ENCODE measurements at places on chromosomes 7 and 10. TPM values are rescaled to one million over a fixed set of nuclear protein-coding genes. Genes with fewer than 3 reads are reported as not detected.

DNA sequence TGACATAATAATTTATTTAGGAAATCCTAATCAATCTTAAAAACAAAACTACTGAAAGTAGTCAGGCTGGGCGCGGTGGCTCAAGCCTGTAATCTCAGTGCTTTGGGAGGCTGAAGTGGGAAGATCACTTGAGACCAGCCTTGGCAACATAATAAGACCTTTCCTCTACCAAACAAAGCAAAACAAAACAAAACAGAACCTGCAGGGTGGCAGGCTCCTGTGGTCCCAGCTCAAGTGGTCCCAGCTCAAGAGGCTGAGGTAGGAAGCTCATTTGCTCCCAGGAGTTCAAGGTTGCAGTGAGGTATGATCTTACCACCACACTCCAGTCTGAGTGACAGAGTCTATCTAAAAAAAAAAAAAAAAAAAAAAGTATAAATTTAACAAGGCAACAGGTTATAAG, 748.0 kb downstream of the CNTNAP2 start:
- DNase-seq: no peak

DNA sequence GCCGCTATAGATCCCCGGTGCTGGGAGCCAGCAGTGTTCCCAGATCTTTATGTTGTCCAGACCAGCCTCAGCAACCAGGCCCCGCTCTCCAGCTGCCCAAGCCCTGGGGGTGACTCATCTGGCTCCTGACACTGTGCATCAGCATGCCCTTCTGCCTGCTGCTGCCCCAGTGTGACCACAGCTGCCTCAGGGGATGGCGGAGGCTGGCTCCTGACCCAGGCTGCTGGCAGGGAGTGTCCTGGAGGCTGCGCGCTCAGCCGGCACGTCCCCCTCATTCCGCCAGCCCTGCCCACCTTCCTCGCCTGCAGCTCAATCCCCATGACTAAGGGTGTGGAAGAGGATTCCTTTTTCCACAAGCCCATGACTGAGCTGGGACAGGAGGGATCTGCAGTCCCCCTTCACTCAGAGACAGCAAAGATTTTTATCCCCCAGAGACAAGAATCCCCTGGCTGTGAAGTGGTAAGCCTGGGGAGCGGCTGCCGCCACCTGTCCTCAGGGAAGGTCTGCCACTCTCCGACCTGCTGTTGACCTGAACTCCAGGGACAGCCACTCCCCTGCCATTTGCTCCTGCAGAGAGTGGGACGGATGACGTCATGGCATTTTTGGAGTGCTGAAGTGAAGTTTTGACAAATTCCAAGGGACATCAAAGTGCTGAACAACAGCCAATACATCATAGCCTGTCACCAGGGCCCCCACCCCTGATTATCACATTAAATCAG, 182.8 kb upstream of the BMPER start:
- DNase-seq: no peak

Gene CFTR
- 95.2 TPM for total RNA-seq

- no peak for DNase-seq
Observed at GRCh38 chr10:103574097-103575061, 80.9 kb downstream of the NEURL1 start.

DNA sequence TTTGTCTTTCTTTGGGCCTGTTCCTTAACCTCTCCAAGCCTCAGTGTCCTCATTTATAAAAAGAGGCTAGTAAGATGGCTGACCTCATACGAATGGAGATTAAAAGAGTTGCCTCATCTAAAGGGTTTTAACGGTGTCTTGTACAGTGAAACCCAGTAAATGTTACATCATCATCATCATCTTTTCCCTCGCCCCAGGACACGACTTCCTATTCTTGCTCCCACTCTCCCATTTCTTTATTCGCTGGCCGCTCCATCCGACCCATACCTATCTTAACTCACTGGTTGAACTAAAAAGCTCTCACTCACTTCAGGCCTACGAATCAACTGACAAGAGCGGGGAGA, 554 bp downstream of the FRA10AC1 start:
- no peak for DNase-seq

- no peak for DNase-seq
Observed at GRCh38 chr7:5657901-5658300, 123.6 kb downstream of the RNF216 start.

Gene UTF1
- not detected for total RNA-seq

DNA sequence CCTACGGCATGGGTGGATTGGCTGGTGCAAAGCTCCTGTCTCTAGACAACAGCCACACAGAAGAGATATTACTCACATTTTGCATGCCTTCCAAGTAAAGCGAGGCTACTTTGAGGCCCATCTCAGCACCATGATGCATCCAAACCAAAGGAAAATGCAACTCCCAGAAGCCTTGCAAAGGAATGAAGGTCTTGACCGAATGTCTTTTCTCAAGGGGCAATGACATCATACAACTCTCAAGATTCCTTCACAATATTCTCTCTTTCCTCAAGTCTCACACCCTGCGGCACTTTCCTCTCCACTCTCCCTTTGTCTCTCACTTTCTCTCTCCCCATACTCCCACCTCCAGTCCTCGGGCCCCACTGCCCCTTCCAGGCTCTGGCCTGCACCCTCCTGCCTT, 44.8 kb upstream of the CPXM2 start:
- no peak for DNase-seq

DNA sequence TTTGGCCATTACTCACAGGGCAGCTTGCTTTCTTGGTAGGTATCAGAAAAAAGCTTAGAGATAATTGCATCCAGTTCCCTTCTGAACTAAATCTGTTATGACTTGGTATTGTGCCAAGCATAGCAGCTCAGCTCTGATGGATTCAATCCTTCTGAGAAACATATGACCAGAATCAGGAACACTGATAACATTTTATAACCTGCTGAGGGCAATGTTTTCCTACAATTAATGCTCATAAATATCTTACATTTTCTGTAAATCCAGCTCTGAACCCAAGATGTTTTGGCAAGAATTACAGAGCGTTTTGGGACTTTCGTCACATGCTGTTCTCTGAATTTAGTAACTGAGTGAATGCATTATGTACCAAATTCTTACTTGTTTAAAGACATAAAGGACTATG, 167.8 kb downstream of the KIF20B start:
- DNase-seq: no peak

- DNase-seq: no peak
Observed at GRCh38 chr7:31408140-31408729, 67.7 kb upstream of the NEUROD6 start.

GRCh38 chr7:127858915-127859189, 172.4 kb downstream of the LRRC4 start:
- no peak for DNase-seq

DNA sequence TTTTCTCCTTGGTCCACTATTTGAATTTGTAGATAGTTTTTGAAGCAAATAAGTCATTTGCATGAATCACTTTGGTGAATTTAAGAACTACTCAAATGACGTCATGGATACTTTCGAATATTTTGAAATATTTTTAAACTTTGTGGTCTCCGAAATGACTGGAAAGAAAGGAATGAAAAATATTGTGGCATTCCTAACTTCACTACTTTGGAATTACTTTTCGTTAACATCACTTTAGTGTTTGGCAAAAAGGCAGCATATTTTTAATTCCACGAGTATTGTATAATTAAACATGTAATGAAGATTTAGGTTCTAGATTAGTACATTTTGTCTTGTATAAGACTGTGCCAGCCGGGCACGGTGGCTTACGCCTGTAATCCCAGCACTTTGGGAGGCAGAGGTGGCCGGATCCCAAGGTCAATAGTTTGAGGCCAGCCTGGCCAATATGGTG, 35.3 kb upstream of the ZRANB1 start:
- no peak for DNase-seq

DNA sequence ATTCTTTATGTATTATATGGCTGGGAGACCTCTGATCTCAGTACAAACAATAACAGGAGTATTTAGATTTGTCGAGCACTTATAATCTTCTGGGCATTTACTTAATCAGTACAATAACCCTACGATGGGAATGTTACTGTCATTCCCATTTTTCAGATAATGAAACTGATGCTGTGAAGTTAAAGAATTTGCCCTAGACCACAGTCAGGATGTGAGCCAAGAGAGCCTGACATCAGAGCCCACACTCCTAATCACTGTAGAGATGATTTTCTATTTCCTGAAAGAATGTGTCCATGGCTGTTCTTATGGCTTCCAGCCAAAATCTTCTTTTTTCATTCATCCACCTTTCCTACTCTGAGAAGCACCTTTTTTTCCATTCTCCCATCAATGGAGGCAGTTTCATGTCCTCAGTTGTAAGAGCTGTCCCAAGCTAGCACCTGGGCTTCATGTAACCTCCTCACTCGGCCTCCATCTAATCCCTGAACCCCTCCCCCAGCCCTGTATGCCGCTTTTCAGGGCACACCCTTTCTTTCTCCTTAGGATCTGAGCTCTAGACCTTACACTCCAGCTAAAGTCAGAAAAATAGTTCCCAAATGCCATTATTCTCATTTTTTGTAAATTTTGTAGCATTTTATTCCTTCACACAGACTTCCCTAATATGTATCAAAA, 12.2 kb upstream of the CAV1 start:
- DNase-seq: no peak

GRCh38 chr10:80407812-80408241, 524 bp upstream of the PRXL2A start:
- peak; percentile 24 for DNase-seq

Gene ANKRD1
- 0.09 TPM for total RNA-seq
